Diencephalon (tissue), 1 donor: ENCODE measurements at places on chromosomes 7 and 10. TPM values are rescaled to one million over a fixed set of nuclear protein-coding genes. Genes with fewer than 3 reads are reported as not detected.

SPDYE2B gene
- total RNA-seq = not detected

CPA4 gene
- total RNA-seq = 1.4 TPM

CALML3 gene
- total RNA-seq = 0.69 TPM

ANKRD26 gene
- total RNA-seq = 35.3 TPM

PRLHR gene
- total RNA-seq = 1.2 TPM

CRPPA gene
- 11.8 TPM for total RNA-seq

GRM3 gene
- total RNA-seq = 153 TPM

NPFFR1 gene
- 5.1 TPM for total RNA-seq

KIF11 gene
- 12.0 TPM for total RNA-seq

NRP1 gene
- total RNA-seq = 56.5 TPM

WEE2 gene
- 0.23 TPM for total RNA-seq

TMEM229A gene
- 4.6 TPM for total RNA-seq

STAG3 gene
- 0.69 TPM for total RNA-seq

SH2D4B gene
- total RNA-seq = 0.23 TPM

RBP3 gene
- total RNA-seq = not detected

NODAL gene
- total RNA-seq = 3.5 TPM

TUBAL3 gene
- total RNA-seq = not detected

DIP2C gene
- 46.4 TPM for total RNA-seq

NAT16 gene
- total RNA-seq = 2.1 TPM

HTR7 gene
- 14.1 TPM for total RNA-seq

PON3 gene
- 0.92 TPM for total RNA-seq
